ENCODE measurements at places on chromosomes 12 and 14.

GRCh38 chr12:121162384-121162783 is 29.7 kb downstream of the P2RX7 start:
- no peak for DNase-seq

DNA sequence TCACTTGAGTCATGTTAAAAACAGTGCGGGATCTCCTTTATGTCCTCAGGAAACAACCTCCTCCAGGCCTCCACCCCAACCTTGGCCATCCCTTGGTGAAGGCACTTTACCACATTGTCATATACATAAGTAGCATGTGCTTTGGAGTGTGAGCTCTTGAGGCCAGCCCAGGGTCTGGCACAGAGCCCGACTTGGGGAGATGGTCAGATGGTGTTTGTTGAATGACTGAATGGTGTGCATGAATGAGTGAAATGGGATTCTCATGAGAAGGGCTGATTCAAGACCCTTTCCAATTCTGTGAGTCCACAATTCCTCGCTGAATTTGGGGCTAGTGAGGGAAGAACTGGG is 52.9 kb upstream of the DLK1 start:
- DNase-seq: no peak

DNA sequence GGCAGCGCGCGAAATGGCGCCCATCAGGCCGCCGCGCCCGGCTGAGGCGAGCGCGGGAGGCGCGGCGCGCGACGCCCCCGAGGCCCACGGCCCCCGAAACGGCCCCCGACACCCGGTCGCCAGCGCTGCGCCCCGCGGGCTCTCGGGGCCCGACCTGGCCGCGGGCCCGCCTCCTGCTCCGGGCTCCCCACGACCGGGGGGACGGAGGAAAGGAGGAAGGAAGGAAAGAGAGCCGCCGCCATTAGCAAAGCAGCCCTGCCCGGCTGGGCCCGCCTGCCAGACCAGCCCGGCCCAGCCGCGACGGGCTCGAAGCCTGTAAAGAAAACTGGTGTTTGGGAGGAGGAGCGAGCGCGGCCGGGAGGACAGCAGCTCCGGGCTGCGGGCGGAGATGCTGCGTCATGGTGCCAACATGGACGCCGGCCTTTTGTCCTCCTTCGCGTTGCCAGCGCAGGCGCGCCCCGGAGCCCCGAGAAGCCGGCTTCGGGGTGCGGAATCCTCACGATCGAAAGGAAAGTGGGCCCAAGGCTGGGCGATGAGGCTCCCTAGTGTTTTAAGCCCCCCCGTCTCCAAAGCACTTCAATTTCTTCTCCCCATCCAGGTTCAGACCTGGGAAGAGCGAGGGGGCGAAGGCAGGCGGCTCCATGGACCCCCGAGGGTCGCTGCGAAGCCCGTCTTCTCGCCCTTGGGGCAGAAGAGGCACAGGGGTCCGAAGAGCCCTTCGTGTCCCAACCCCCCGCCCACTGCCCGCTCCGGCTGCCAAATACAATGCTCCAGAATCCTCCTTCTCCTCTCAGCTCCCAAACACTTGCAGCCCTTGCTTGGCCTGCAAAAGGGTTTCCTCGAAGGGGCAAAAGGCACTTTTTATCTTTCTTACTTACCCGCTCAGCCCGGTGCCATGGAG is 2.9 kb upstream of the SETD1B start:
- peak; percentile 84 for DNase-seq

DNA sequence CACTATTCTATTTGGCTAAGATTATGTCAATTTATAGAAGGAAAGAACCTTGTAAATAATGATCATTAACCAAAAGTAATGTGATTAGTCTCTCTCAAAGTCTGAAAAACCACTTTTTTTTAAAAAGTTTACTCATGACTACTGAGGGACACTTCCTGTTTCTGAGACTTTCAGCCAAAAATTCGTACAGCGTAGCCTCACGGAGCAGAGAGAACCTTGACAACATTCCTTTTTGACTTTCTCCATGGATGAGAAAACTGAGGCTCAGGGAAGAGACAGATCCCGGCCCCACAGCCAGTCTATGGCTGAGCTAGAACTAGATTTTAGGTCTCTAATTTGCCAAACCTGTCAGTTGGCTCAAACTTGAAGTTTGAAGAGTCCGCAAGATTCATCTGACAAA is 68.2 kb downstream of the DAD1 start:
- DNase-seq: no peak
